Brain pericyte (primary cell): ENCODE measurements at places on chromosomes 1 and 21.

- no peak for DNase-seq
These were observed 650 bp downstream of the TNFAIP8L2 start for GRCh38 chr1:151157067-151157531.

- DNase-seq, result no peak
These were observed 14.7 kb downstream of the TMCO1 start for GRCh38 chr1:165753934-165754333.

GRCh38 chr21:38837806-38838461 is 32.2 kb downstream of the ETS2 start:
- no peak for DNase-seq

- DNase-seq, result no peak
These were observed 6.6 kb upstream of the PRPF38B start for GRCh38 chr1:108685529-108685928.

DNA sequence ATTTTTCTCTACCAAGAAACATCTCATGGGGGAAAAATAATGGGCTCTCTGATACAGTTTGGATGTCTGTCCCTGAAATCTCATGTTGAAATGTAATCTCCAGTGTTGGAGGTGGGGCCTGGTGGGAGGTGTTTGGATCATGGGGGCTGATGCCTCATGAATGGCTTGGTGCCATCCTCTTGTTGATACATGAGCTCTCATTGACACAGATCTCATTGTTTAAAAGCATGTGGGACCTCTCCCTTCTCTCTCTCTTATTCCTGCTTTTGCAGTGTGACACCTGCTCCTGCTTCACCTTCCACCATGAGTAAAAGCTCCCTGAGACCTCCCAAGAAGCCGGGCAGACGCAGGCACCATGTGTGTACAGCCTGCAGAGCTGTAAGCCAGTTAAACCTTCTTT is 332.5 kb upstream of the NRIP1 start:
- no peak for DNase-seq
